Stimulated activated CD8-positive, alpha-beta memory T cell treated with anti-CD3 and anti-CD28 coated beads, Interleukin-15, amount 100 ng/mL, for 24 hours (primary cell): ENCODE measurements at places on chromosomes 5 and 9.

DNA sequence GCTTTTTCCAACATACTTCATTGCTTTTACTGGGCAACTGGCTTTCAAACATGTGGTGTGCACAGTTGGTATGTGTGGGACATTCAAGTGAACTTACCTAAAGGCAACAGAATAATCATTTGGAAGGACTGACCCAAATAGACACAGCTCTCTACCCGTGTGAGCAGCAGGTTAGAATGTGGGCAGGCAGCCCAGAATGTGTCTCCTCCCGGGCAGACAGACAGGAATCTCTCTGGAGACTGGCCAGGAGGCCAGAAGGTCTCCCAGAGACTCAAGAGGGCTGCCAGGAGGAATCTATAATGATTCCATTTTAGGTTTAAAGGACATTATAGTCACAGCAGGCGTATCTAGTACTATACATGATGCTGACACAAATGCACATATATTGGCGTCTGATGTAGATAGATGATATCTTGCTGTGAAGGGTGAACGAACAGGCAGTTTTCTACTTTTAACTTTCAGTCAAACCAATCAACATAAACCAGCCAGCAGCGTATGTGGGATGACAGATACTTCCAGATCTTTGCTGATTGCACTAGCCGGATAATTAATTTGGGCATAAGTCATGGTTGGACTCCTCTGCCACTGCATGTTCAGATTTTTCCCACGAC is 297.4 kb upstream of the ZNF608 start:
- DNase-seq = no peak

GRCh38 chr9:109228093-109228642 is 61.1 kb upstream of the FRRS1L start:
- DNase-seq = no peak

GRCh38 chr9:122218935-122219855 is 9.6 kb downstream of the LHX6 start:
- no peak for DNase-seq

- DNase-seq = peak; percentile 40
Observed at GRCh38 chr9:91424403-91425176, 958 bp upstream of the NFIL3 start.

DNA sequence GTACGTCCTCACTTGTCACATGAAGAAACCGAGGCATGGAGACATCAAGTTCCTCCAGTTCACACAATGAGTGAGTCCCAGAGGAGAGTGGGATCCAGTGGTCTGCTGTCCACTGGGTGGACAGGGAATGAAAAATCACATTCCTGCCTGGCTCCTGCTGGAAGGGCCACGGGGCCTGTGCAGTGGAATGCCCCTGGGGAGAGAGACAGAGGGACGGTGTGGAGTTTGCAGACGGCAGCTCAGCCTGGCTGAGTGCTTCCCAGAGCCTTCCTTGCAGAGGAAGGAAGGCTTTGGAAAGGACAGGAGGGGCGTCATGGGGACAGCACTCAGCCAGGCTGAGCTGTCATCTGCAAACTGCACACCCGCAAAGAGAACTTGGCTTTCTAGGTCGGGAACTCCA is 74.7 kb downstream of the COL27A1 start:
- no peak for DNase-seq

- DNase-seq = no peak
Observed at GRCh38 chr5:5371957-5372356, 50.5 kb upstream of the ICE1 start.

DNA sequence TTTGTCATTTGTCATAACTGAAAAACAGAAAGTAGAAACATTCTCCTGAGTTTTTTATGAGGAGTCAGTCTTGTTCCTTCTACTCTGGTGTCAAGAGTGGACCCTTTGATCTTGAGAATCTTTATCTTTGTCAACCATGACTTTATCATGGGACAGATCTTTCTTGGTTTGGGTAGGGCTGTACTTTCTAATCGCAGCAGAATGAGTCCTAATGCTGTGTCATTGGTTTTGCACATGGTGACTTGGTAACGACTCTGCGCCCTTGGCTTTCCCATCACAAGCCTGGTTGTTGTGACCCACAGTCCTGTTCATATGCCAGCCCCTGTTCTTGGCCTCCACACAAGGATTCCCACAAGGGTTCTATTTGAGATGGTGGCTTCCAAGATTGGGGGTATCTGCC is 45.6 kb downstream of the AOPEP start:
- no peak for DNase-seq

GRCh38 chr9:131585375-131585774 is 40.1 kb downstream of the PRRT1B start:
- DNase-seq = no peak

DNA sequence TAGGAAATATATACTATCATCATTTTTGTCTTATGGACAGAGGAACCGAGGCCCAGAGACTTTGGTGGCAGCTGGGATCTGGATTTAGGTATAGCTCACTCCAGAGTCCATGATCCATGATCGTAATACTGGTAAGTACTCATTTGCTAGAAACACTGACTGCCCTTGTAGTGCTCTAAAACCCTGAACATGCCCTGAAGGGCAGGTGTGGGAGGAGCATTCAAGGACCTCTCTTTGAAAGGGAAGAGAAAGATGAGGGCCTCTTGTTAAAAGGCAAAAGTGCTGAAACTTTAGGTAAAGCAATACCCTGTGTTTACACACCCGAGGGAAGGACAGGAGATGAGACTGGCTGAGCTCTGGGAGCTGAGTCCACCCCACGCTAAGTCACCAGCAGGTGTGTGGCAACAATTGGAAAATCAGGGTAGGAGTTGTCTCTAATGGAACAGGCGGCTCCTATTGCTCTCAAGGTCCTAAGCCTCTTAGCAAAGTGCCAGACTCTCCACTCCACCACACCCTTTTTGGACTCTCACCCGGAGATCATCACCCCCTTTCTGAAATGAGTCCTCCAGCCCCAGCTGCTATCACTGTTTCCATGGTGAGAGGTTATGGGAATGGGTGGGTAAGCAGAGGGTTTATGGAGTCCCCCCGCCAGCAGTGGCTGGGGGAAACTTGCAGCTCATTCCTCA is 34.8 kb downstream of the TRPC7 start:
- DNase-seq = no peak

DNA sequence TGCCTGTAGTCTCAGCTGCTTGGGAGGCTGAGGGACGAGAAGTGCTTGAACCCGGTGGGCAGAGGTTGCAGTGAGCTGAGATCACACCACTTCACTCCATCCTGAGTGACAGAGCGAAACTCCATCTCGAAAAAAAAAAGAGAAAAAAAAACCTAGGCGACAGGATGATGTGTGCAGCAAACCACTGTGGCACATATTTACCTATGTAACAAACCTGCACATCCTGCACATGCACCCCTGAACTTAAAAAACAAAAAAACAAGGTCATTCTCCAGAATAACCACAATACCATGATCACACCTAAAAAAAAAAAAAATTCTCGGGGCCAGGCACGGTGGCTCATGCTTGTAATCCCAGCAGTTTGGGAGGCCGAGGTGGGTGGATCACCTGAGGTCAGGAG is 7.5 kb upstream of the DOLPP1 start:
- DNase-seq = no peak

DNA sequence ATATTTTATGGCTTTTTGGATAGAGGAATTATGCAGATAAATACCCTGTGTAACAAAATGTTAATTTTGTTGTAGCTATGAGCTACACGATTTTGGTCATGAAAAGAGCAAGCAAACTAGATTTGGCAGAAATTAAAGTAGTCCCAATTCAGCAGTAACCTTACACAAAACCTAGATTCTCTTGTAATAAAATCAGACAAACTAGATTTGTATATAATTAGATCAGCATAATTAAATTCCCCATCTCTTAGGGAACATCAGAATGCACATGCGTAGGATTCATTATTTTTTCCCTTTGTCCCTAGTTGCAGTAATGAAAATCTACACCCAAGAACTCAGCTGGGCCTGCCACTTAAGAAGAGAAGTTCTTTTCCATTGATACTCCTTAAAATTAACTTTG is 1879.2 kb upstream of the CDH9 start:
- DNase-seq = no peak

DNA sequence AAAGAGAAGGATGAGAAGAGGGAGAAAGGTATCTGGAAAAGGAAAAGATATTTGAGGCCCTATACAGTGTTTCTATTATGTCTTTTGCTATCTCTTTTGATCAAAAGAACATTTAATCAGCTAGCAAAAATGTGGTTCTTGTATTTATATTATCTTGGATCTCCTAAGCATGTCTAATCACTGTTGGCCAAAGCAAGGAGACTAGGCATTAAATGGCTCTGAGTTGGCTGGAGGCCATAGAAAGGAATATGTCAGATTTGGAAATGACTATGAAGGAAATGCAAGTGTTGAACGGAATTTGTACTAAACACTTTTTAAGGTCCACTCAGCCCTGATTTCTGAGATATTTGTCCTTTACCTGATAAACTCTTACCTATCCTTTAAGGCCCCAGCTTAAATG is 22.4 kb upstream of the THG1L start:
- no peak for DNase-seq

- DNase-seq = no peak
Observed at GRCh38 chr9:130938652-130939404, at the start of gene FIBCD1. Gene FIBCD1, minus strand, starts transcription at chr9:130939247. Its CDS starts 640 bp downstream, at chr9:130938607.

GRCh38 chr9:95966306-95966705 is 90.8 kb downstream of the ERCC6L2 start:
- no peak for DNase-seq

DNA sequence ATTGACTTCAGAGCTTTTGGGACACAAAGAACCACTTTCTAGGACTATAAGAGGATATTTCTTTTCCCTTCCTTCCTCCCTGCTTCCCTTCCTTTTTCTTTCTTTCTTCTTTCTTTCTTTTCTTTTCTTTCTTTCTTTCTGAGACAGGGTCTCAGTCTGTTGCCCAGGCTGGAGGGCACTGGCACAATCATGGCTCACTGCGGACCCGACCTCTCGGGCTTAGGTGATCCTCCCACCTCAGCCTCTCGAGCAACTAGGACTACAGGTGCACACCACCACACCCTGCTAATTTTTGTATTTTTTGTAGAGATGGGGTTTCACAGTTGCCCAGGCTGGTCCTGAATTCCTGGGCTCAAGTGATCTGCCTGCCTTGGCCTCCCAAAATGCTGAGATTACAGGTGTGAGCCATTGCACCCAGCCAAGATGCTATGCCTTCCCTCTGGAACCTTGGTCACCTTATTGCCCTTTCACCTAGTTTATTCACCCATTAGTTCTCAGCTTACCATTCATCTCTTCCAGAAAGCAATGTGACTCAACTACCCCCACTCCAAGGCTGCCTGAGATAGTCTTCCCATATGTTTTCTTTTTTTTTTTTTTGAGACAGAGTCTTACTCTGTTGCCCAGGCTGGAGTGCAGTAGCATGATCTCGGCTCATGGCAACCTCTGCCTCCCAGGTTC is 10.1 kb downstream of the PLIN2 start:
- DNase-seq = no peak

DNA sequence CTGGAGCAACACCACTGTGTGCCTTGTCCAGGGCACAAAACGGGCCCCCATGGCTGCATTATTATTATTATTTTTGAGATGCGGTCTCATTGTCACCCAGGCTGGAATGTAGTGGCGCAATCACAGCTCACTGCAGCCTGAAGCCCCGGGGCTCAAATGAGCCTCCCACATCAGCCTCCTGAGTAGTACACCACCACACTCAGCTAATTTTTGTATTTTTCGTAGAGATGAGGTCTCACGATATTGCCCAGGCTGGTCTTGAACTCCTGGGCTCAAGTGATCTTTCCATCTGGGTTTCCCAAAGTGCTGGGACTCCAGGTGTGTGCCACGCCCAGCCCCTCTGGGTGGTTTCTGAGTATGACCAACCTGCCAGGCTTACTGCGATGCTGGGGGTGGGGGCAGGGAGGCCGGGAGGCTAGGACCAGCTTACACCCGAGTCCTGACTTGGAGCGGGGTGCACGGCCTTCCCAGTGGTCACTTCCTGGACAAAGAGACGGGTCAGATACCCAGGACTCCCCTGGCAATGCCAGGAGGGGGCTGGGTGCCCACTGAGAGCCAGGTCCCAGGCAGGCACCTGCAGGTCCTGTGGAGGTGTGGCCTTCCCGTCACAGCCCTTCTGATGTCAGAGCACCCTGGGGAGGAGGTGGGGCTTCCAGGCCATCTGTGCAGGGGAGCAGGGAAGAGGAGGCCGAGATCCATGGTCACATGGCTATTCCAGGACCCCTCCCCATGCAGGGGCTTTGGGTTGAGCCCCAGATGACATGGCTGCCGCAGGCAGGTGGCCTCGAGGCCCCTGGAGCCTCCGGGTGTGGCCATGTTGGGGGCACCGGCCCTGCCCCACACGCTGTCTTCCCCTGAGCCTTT is 8.3 kb upstream of the NRARP start:
- DNase-seq = no peak

DNA sequence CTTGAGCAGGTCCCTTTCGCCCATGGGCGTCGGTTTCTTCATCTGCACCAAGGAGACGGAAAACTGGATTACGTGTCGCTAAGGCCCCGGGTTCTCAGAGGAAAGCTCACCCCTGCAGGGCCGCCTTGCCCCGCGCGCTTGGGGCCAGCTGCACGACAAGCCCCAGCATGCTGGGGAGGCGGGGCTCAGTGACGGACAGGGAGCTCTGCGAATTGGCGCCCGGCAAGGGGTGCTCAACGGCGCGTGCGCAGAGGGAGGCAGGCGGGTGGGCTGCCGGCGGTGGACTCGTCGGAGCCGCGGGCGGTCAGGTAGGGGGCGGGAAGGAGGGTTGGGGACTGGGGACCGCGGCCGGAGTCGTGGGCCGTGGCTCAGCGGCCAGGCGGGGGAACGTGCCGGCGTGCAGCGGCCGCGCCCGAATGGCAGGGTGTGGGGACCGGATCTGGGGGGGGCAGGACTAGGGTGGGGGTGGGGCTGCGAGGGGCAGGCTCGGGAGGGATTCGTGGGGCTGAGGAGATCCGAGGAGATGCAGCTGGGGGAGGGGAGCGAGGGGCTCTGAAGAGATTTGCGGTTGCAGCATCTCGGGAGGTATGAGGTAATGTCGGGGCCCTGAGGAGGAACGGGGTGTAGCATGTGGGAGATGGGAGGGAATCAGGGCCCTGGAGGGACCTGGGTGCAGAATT is at the start of gene TRIM32:
Gene TRIM32, plus strand, starts transcription at position 232 of the 680 bp plus-strand sequence. CDS start 10,438 bp downstream, outside the sequence.
- DNase-seq = peak; percentile 96

DNA sequence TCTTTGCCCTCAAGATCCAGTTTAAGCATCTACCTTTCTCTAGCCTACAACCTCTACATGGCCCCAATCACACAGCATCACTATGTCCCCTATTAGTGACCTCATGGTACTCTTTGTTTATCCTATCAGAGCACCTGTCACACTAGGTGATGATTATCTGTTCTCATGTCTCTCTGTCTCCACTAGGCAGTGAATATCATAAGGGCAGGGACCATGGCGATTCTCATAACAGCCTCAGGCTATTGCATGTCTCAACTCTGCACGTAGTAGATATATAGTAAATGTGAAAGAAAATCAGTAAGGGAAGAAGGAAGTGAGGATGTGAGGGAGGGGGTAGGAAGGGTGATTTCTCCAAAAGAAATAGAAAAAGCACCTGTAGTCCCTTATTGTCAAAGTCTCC is 311.0 kb downstream of the NSG2 start:
- no peak for DNase-seq

GRCh38 chr9:112283582-112284253 is 49.7 kb downstream of the PTBP3 start:
- DNase-seq = no peak

- no peak for DNase-seq
Observed at GRCh38 chr5:95219411-95219810, 65.5 kb downstream of the MCTP1 start.
